Gastroesophageal sphincter (tissue), 4 donors: ENCODE measurements at places on chromosomes 2 and 18.

DNA sequence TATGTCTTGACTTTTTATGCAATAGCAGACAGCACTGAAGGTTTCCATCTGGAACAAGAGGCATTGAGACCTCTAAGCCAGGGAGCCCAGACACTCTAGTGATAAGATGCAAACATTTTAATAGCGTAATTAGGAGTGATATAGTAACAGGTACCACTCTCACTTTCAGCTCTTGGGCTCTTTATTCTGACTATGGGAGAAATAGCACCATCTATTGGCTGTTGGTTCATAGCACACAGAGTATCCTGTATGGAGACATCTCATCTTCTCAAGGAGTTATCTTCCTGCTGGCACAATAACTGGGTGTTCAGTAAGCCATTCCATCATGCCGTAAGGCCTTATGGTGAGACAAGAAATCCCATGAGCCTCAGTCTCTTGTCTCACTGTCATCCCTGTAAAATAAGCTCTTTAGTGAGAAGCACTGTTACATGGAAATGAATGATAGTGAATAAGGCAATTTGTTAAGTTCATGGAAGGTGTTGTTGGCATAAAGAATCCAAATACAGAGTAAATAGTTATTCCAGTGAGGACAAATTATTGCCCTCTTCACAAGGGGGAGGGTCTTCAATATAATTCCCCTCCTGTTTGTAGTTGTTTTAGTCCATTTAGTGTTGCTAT, 48.3 kb downstream of the THUMPD2 start:
- ATAC-seq: no peak

- no peak for ATAC-seq
Measured at GRCh38 chr2:206520450-206520849, 77.1 kb downstream of the ADAM23 start.

DNA sequence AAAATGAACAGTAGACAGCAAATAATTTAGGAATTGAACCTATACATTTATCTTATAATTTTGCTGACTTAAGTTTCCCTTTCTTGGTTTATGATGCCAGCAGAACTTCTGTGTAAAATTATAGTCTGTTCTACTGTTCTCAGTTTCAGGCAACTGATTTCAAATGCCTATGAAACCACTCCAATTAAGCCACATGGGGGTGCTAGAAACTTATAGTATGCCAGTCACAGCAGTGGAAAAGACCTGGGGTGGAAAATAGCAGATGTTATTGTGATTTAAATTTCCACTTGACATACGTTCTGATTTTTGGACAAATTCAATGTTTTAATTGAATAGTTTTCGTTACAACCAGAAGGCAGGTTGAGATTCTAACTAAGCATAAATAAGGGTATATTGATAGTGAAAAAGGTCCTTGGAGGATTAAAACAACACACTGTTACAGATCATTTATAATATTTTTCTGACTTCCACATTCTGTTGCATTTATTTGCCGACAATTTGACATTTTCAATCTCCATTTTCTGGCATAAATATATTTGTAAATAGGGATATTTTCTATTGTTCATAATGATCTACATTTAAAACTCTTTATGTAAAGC, 61.4 kb downstream of the CPS1 start:
- ATAC-seq: no peak

GRCh38 chr2:116669782-116670181, 1144.7 kb upstream of the DDX18 start:
- no peak for ATAC-seq

DNA sequence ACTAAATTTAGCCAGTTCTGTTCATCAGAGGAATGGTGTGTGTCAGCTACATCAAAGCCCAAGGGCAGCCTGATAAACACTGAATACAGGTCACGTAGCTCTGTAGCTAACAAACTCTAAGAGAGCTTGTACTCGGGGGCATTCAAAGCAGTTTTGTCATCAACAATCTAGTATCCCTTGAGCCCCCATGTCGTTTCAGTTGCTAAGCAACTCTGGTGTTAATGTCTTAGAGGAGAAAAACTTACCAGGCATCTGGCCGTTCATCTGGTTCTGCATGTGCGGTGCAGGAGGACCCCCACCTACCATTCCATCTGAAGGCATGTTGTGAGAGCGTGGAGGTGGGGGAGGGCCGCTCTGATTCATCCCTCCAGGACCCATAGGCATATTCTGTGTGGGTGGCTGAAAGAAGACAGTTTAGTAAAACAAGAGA, 33.1 kb downstream of the SS18 start:
- ATAC-seq: no peak

DNA sequence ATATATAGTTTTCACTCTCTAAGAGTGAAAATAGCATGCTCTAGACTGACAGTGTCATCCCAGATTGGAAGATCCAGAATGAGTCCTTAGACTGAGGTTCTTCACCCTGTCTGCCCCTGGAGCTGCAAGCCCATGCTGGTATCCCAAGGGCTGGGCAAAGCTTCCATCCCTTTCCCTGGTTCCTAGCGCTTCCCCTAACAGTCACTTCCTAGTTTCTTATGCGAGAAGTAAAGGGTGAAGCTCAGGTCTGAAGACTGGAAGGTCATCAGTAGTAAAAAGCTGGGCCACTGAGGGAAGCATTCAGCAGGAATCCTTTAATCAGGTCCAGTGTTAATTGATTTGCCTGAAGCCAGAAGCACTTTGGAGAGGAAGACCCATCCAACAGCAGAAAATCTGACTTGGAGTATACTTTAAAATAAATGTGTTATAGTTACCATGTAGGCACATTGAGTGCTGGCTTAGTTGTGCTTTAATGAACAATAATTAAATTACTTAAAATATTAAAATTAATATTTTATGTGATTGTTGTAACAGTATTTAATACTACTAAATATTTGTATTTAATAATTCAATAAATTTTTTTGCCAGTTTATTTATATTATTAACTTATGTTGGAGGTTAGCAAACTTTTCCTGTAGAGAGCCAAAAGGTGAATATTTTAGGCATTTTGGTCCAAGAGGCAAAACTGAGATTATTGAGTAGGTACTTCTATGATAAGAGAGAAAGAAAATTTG, 237.9 kb downstream of the FHOD3 start:
- ATAC-seq: no peak

GRCh38 chr2:433216-433615, 145.3 kb upstream of the ALKAL2 start:
- no peak for ATAC-seq

- no peak for ATAC-seq
Measured at GRCh38 chr18:12659904-12660605, 2.1 kb upstream of the SPIRE1 start.

- no peak for ATAC-seq
Measured at GRCh38 chr2:29187926-29188325, 72.7 kb downstream of the CLIP4 start.

GRCh38 chr2:125125902-125126301, 1100.8 kb downstream of the CNTNAP5 start:
- ATAC-seq: no peak

GRCh38 chr2:190722061-190722759, 73.3 kb downstream of the NAB1 start:
- no peak for ATAC-seq

DNA sequence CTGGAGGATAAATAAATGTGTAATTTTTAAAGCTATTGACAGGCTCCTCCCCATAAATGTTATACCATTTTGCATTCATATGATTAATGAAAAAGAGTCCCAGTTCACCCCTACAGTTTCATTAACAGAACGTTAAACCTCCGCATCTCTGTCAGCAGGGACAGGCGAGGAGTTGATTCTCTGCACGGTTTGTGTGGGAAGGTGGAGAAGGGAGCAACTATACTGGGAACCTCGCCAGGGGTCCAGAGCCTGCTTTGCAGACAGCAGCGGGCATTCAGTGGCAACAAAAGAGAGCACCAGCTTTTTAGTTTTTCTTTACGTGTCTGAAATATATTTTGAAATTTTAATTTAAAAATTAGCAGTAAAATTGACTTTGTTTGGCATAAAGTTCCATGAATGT, 101.4 kb downstream of the FARSB start:
- ATAC-seq: no peak

- no peak for ATAC-seq
Measured at GRCh38 chr2:239178484-239178883, 222.3 kb downstream of the HDAC4 start.

DNA sequence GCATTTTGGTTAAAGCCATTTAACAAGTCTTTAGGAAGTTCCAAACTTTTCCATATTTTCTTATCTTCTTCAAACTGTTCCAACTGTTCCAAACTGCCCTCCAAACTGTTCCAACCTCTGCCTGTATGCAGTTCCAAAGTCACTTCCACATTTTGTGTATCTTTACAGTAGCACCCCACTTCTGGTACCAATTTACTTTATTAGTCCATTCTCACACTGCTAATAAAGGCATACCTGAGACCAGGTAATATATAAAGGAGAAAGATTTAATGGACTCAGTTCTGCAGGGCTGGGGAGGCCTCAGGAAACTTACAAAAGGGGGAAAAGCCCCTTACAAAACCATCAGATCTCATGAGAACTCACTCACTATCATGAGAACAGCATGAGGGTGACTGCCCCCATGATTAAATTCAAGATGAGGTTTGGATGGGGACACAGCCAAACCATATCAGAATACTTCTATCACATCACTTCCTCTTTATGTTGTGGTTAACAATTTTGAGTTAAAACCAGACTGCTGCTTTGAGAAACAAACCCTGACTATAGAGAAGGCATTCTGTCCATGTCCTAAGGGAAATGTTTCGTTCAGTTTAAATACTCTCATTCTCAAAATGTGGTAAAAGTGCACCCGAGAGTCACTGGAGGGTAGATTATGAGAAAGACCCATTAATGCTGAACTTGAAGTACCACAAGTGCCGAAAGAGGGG, 11.0 kb downstream of the IL18R1 start:
- ATAC-seq: no peak
